Adipocyte (in vitro differentiated cells): ENCODE measurements at places on chromosomes 12 and 14.

DNA sequence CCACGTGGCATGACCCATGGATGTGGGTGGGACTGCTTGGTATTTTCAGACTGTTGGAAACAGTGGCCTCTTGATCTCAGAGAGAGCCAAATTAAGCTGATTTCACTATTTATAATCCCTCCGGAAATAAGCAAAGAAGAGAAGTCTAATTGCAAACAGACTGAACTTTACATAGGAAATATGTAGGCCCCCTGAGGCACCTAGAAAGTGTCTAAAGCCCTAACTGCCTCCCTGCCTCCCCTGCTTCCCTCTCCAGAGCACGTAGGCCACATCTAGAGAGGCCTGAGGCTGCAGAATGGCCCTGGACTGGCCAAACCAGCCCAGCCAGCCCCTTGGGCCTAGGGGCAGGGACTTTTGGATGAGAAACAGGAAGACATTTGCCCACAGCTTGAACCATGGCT lies 123.8 kb downstream of the ZFP36L1 start:
- DNase-seq: peak; percentile 27

- no peak for DNase-seq
These were observed 5.5 kb downstream of the DNAH10 start for GRCh38 chr12:123767613-123768012.

DNA sequence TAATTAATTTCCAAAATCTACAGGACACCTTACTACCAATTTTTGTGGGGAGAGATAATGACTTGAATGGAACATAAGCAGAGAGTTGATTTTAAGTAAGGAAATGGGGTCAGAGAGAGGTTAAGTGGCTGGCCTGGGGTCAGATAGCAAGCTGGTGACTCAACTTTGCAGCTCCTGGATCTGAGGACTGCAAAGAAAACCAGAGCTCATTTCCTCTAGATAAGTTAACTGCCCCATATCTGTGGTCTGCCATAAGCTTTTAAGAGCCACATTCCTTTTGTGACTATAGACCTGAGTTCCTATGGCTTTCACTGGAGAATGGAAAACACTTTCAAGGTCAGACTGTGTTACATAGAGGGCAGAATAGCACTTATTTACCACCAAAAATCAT lies 201.2 kb upstream of the PRICKLE1 start:
- peak; percentile 28 for DNase-seq

DNA sequence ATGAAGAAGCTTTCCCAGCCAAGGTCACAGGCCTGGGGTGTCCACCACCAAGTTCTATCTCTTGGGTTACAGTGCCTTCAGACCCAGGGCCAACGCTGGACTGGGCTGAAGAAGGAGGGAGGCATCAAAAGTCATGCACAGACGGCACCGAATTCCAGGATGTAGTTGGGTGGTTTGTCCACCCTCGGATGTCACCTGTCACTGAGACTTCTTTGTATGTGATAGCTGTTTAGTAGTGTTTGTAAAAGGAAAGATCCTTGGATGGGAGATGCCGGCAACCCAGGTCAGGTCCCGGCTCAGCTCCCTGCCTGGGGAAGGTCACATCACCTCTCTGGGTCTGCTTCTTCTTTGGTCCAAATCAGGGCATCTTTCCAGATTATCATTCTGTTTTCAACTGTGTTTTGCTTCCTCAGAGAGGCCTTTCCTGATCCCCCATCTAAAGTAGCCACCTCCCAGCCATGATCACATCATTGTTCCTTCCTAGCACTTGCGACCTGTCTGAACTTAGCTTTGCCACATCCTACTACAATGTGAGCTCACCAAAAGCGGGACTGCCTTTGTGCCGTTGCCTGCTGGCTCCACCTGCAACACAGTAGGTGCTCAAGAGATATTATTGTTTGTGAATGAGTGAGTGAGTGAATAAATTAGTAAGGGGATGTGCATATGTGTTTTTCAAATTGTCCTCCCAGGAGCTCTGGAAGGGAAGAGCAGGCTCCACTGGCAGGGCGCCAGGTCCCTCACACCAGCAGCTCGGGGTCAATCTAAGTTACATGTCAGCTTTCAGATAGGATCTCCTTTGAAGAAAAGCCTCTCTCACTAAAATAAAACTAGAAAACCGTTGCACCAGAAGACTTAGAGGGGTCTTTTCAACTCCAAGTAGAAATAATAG lies 2.1 kb downstream of the TSPAN11 start:
- DNase-seq: no peak

GRCh38 chr12:63353559-63353958 lies 202.6 kb upstream of the AVPR1A start:
- no peak for DNase-seq

DNA sequence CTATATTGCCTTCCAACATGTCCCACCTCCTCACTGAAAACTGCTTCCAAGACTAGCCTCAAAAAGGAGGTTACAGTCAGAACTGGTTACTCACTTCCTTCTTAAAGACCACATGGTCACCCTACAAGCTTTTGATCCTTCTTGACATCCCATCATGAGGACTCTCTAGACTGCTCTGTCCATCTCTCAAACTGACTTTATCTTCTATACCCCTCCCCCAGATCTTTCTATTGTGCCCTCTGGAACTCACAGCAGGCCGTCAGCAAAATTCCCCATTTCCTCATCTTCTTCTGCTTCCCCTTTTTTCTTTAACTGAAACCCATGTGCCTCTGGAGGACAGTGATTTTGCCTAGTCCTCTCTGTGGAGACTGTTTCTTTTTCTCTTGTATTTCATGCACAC lies 18.1 kb upstream of the IGF1 start:
- no peak for DNase-seq

- DNase-seq: peak; percentile 90
These were observed 140.5 kb downstream of the PRKCH start for GRCh38 chr14:61461808-61462275.

- no peak for DNase-seq
These were observed 5.7 kb downstream of the SHMT2 start for GRCh38 chr12:57235017-57235727.

GRCh38 chr12:47903927-47904712 lies 674 bp downstream of the VDR start:
- peak; percentile 93 for DNase-seq

GRCh38 chr14:48417715-48418500 lies 742.5 kb upstream of the MDGA2 start:
- no peak for DNase-seq

DNA sequence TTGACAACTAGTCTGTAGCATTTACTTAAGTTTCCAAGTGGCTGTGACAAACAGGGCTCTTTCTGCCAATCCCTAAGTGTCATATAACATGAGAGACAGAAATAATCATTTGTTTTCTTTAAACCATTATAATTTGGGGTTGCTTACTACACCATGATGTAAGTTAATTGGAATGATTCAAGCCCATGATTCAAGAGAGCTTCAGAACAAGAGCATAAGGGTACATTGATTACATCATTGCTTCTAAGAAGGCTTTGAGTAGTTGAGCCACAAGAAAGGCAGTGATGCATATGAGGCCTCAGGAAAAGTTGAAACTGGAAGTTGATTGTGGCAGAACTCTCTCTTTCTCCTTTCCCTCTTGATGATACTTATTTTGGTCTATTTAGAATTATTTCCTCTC lies 444.0 kb downstream of the CCER1 start:
- peak; percentile 54 for DNase-seq
